ENCODE measurements at places on chromosomes 1 and 21.

DNA sequence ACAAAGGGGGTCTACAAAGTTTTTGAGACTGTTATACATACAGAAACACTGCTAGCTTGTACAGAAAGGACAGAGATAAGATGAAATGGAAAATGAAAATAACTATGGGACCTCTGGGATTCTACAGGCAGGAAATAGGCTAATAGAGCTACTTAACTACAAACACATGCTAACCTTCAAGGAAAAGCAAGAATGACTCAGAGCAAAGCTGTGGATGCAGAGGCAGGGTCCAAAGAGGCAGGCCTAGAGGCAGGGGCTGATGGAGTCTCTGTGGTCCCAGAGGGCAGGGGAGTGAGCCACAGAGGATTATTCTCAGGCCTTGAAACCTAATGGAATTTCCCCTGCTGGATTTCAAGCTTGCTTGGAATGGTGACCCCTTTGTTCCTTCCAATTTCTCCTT is 18.7 kb upstream of the GOLT1A start:
- no peak for DNase-seq

DNA sequence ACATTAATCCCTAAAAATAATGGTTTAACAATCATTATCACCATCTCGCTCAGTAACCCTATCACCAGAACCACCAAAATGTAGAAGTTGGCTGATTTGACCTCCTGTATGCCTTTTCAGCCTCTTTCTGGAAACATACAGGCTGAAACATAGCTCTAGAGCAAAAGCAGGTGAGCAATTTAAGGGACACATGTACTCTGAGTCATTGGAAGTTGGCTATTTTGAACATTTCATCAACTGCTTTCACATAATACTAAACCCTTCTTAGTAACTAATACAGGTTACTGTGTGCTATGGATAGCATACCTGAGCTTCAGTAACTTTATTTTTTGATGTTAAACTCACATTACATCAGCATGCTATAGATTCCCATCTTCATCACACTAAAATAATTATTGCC is 19.8 kb upstream of the DDAH1 start:
- no peak for DNase-seq

- no peak for DNase-seq
Measured at GRCh38 chr1:51516649-51517158, 2.4 kb downstream of the EPS15 start.

DNA sequence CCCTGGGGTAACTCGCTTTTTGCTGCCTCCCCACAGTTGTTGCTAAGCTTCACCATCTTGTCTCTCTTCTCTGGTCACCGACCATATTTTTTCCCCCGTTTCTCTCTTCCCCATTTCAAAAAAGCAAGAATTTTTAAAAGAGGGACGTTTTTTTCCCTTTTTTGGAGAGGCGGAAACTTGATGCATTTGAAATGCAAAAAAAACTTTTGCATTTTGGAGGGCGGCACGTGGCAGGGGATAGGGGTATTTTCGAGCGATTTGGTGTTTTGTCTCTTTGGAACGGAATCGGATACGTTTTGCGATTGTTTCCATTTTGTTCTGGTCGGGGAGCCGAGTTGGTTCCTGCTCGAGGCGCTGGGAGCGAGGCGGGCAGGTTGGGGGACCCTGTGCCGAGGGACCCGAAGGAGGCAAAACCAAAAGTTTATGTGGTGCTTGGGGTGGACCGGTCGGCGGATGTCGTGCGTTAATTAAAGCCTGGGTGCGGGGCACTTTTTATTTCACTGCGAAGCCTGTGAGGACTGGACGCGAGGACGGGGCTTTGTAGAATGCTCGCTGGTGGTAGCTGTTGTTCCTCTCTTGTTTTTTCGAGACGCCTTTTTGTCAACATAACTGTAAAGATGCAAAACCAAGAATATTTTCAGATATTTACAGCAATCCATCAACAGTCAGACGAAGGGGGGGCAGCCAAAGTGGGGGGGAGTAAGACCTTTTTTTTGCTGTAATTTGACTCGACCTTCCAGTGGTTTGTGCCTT is 884 bp downstream of the H3-3A start:
- peak; percentile 10 for DNase-seq

GRCh38 chr1:105865546-105865945 is 1190.9 kb upstream of the PRMT6 start:
- no peak for DNase-seq
